AG04450 (cell line): ENCODE measurements at places on chromosomes 13 and 19.
A peak's percentile ranks its signal among the peaks of the same experiment; 100 is the strongest.

DNA sequence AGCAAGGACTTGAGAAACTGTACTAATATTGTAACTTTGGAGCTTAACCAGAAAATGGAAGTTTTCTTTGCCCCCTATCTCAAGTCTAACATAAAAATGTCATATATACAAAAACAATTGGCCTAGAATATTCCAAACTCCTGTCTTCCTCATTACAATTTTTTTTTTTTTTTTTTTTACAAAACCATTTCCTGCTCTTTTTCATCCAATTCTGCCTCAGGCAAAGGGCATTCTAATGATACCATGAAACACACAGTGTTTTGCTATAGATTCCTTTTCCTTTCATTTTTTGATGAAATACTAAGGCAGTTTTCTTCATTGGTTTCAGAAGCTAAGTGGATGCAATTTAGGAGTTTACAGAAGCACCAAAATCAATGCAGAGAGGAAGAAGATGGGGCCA lies 119.7 kb downstream of the LHFPL6 start:
- DNase-seq: no peak

- no peak for DNase-seq
Observed at GRCh38 chr13:43990829-43991228, 111.1 kb downstream of the LACC1 start.

DNA sequence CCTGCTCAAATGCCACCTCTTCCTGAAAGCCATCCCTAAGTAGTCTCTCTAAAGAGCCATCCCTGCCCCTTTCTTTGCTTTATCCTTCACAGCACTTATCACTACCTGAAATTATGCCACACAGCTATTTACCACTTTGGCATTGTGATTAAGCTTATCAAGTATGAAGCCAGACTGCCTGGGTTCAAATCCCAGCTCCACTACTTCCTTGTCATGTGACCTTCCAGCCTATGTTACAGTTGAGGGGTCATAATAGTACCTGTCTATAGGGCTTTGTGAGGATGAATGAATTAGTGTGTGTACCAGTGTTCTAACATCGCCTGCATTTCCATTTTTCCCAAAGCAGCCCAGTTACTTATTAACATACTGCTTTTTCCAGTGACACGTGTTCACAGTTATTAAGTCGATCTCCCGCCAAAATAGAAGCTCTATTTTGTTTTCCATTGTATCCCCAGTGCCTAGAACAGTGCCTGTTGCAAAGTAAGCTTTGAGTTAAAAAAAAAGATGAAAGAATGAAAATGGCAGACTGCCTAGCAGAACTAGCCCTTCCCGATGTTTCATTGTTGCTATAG lies 32.8 kb downstream of the ZSWIM9 start:
- DNase-seq: no peak

DNA sequence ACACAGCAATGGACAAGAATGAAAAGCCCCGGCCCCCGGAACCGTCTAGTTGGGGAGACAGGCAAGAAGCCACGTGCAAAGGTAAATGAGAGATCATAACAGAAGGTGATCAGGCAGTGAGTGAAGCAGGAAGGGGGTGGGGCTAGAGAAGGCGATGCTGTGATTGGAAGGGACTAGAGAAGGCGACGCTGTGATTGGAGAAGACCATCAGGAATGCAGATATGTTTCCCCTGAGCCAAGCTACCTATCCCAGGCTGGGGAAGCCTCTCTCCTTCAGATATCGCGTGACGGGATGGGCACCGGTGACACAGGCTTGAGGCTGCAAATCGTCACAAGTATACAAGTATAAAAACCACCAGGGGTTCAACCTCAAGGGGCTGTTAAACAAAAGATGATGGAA lies 21.8 kb downstream of the DCAF15 start:
- DNase-seq: no peak

GRCh38 chr19:10334588-10335351 lies 1.4 kb upstream of the RAVER1 start:
- peak; percentile 89 for DNase-seq

GRCh38 chr13:50951366-50951765 lies 41.8 kb downstream of the RNASEH2B start:
- DNase-seq: peak; percentile 6

- DNase-seq: no peak
Observed at GRCh38 chr19:57302727-57303401, 17.4 kb upstream of the ZNF543 start.

DNA sequence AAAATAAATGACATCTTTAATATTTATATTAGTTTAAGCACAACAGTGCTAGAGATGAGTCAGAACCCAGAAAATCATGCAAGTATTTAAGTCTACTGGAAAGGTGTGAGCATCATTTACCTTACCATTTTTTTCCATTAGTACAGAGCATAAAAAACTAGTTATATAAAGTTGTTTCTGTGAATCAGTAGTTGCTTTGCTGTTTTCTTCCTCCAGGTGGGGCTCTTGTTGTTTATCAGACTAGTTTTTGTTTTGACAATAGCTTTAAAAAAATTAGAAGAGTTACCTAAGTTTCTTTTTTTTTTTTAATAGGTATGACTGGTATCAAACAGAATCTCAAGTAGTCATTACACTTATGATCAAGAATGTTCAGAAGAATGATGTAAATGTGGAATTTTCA lies 12.7 kb downstream of the SUGT1 start:
- DNase-seq: no peak

DNA sequence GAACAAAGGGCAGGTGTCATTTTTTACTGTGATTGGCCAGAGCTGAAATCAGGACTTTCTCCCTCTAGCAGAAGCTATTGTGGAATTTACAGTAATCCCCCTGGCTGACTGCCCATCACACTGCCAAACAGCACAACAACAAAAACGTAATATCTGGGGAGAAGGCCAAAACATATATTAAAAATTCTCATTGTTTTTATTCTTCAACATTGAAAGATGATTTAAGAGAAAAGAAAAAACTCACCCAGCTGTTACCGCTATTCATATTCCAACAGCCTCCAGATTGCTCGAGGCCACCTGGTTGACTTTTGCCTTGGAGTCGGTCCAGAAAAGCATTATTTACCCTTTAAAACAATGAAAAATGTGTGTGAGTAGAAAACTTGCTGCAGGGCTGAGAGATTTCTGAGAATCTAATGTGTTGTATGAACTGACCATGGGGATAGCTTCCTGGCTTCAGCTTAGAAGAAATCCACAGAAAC lies 97.2 kb downstream of the EPSTI1 start:
- DNase-seq: no peak

DNA sequence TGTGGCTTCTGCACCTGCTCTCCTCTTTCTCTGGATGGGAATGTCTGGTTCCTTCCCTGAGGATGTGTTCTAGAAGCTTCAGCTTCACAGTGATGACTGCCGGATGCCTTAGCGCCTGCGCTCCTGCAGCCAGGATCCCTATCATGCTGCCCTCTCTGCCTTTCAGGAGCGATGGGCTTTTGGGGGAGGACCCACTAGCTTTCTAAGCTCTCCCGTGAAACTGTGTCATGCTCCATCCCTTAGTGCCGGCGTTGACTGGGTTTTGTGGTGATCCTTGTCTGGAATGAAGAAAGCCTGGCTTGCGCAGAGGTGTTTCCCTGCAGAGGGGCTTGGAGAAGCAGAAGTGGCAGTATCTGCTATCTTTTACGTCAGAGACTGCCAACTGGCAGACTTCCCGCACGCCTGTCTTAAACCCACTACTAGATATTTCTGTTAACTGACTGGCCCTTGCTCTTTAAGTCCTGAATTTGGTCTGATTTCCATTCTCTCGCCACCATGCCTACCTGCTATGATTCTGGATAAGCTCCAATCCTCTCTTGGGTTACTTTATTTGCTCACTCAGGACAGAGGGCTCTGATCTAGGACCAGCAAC lies 3.8 kb upstream of the KMT2B start:
- no peak for DNase-seq

GRCh38 chr19:731000-731399 lies 19.9 kb upstream of the MISP start:
- DNase-seq: no peak

DNA sequence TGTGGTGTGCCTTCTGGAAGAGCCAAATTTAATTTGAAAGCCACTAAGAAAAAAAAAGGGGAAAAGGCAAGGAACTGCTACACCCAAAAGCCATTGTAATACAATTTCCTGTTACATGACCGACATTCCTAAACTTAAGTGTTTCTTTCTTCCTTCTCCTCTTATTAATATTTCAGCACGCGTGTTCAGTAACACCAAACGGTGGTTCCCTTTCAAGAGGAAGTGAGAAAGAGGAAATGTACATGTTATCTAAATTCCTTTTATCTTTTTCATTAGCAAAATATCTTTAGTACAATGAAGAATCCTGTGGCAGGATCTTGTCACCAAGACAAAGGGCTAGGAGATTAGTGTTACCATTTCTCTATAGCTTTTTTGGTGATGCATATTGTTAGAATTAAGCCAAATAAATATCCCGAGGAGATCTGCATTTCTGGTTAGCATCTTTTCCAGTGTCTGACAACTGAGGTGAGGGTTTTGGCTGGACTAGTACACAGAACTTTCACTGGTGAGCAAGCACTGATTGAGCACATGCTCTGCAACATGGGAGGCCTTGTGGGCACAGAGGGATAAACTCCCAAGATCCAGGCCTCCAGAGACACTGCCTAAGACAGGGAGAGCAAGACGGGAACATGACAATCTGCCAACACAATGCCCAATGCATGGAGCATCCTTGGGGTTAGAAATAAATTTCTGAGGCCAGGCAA lies 22.1 kb downstream of the LATS2 start:
- no peak for DNase-seq

GRCh38 chr19:46784262-46785053 lies 3.9 kb downstream of the SLC1A5 start:
- peak; percentile 86 for DNase-seq

GRCh38 chr19:40348961-40349507 lies 539 bp downstream of the PLD3 start:
- DNase-seq: no peak

- DNase-seq: peak; percentile 67
Observed at GRCh38 chr13:32824675-32825074, 191.5 kb upstream of the KL start.

DNA sequence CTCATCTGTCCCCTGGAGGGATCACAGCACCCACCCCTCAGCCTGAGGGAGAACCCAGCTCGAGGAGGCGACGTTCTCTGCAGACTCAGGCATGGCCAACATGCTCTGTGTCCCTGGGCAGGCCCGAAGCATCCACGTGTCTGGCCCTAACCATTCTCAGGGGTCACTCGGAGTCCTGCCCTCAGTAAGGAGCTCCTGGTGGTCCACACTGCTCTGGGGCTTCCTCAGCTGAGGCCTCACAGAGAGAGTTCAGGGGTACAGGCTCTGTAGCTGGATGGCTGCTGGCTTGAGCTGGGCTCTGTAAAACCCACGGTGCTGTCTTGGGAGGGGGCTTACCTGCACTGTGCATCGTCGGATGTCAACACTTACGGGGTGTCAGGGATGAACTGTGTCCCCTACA lies 4.4 kb upstream of the SIGLEC8 start:
- DNase-seq: no peak

DNA sequence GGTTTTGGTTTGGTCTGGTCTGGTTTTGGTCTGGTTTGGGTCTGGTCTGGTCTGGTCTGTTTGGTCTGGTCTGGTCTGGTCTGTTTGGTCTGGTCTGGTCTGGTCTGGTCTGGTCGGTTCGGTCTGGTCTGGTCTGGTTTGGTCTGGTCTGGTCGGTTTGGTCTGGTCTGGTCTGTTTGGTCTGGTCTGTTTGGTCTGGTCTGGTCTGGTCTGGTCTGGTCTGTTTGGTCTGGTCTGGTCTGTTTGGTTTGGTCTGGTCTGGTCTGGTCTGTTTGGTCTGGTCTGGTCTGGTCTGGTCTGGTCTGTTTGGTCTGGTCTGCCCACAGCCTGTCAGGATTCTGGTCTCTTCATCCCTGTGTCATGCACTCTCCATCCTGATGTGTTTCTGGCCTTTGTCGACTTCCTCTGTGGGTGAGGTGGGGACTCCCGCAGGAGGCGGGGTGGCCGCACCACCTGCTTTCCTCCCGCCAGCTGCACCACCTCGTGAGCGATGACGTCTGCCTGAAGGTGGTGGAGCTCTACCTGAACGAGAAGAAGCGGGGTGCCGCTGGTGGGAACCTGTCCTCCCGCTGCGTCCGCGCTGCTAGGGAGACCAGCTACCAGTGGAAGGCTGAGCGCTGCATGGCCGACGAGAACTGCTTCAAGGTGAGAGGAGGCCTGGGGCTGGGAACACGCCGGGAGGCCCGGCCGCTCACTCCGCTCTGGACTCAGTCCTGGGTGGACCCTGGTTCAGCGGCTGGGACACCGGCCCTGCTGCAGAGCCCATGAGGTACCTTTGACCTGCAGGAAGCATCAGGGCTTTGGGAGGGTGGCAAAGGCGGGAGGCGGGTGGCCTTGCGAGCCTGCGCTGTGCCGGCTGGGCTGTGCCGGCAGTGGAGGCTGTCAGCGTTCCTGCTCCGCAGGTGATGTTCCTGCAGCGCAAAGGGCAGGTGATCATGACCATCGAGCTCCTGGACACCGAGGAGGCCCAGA lies 12.9 kb upstream of the F2RL3 start:
- no peak for DNase-seq

GRCh38 chr19:6735181-6735911 lies 2.0 kb downstream of the GPR108 start:
- DNase-seq: no peak

DNA sequence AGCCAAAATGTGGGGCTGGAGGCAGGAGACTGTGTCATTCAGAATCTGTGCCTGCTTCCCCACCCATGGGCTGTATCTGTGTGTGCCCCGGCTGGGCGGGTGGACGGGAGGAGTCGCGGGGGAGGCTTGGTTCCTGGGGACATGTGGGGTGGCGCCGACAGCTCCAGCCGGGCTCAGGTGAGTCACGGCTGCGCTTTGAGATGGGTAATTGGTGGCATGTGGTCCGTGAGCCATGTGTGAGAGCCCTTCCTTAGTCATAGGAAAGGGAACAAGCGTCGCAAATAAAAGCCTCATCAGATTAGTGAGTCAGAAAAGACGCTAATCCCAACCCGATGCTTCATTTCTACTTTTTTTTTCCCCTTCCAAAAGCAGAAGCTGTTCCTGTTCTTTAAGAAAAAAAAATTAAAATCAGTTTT lies 118.6 kb upstream of the ZNF536 start:
- DNase-seq: no peak

DNA sequence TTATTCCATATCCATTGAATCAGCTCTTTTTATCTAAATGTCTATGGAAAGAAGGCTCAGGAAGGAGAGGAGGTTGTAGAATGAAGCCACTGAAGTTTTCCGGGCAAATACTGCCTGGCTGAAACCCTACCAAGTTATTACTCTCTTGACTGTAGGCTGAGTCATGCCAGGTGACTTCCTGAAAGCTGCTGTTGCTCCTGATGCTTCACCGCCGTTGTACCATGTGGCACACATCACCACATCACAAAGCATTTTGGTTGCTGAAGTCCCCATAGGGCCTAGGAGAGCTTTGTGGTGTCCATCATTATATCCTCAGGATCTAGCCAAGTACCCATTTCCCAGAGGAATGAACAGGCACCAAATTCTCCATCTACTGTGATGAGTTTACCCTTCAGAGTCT lies 11.1 kb upstream of the TDRD12 start:
- no peak for DNase-seq

- DNase-seq: no peak
Observed at GRCh38 chr19:2207008-2207407, 29.1 kb downstream of the PLEKHJ1 start.
